ENCODE measurements at places on chromosomes 6 and 20.

- H3K27me3 ChIP-seq = peaks cover 4% of the 10 kb centered on the region
- peak overlapping the region; percentile 93 for H3K27ac ChIP-seq
- peaks cover 49% of the 10 kb centered on the region for H3K36me3 ChIP-seq
- peaks cover 59% of the 10 kb centered on the region for H3K4me1 ChIP-seq
These were observed 25.3 kb downstream of the RBCK1 start for GRCh38 chr20:433300-433975.

DNA sequence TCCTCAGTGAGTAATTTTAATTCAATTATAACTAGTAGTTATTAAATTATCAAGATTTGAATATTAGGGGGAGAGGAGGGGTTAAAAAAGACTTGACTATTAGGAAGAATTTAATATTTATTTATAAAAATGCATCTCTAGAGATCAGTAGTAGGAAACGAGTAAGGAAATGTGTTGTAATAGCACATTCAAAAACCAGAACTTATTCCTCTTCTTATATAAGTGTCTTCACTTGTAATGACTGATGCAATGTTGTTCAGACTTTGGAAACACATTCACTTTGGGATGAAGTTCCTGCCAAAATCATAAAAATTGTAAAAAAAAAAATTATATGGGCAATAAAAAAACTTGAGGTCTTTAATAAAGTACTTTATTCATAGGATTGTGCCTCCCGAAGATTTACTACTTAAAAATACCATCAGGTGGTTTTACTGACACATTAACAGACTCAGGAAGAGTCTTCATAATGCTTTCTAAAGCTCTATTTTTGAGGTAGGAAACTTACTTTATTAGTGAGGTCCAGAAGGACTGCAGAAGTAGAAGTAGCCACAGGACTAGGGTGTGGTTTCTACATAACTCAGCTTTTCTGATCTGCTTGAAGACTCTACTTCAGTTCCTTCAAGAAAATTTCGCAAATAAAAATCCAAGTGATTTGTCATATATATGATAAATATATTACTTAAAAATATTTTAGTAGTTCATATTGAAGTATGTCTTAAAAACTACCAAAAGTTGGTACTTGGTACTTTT lies 59.8 kb downstream of the CCDC170 start:
- no peaks in the 10 kb centered on the region for H3K4me1 ChIP-seq
- no peak overlapping the region for H3K4me3 ChIP-seq
- no peak for DNase-seq
- no peaks in the 10 kb centered on the region for H3K36me3 ChIP-seq

GRCh38 chr20:50625986-50626677 lies 65.2 kb downstream of the RIPOR3 start:
- peak; percentile 41 for DNase-seq
- no peak overlapping the region for H3K27ac ChIP-seq
- no peak overlapping the region for H3K4me3 ChIP-seq
- H3K36me3 ChIP-seq = no peaks in the 10 kb centered on the region
- no peaks in the 10 kb centered on the region for H3K4me1 ChIP-seq

DNA sequence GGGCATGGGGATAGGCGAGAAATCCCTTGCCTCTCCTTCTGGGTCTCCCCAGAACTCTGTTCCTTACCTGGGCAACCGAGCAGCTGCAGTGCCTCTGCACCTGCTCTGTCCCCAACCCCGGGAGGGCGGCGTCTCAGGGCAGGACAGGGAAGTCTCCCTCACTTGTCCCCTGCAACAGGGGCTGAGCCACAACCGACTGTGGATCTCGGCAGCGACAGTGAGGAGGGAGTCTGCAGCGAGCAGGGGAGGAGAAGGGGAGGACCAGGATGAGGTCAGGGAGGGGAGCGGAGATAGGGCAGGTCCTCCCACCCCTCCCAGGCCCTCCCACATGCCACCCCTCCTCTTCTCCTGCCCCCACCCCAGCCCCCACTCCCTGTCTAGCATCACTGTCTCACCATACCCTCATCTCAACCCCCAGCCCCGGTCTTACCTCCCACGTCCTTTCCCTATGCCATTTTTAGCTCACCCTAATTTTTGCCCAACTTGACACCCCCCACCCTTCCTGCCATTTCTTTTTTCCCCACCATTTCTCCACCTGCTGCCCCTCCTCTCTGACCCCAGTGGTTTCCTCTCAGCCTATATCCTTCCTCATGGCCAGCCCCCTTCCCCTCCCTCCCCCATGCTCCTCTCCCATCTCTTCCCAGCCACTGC lies at the start of gene TNXB:
Gene TNXB, minus strand, starts transcription at position 225 of the 651 bp plus-strand sequence. CDS start 11,140 bp downstream, outside the sequence.
- peaks cover 9% of the 10 kb centered on the region for H3K27me3 ChIP-seq
- DNase-seq = no peak
- no peaks in the 10 kb centered on the region for H3K36me3 ChIP-seq
- H3K27ac ChIP-seq = no peak within 1 kb of the TSS
- H3K4me3 ChIP-seq = no peak within 1 kb of the TSS

DNA sequence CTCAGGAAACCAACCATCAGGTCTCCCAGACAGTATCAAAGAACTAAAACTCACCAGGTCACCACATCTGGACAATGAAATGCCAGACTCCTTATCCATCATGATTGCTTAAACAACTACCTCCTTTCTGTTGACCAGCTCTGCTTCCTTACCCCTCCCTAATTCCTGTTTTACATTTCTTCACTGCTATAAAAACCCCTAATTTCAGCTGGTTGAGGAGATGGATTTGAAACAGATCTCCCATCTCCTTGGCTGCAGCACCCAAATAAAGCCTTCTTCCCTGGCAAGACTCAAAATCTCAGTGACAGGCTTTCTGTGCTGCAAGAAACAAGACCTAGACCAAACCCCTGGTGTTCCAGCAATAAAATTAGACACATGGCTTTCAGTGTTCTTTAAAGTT lies 40.3 kb downstream of the MYLK4 start:
- no peak for DNase-seq
- peaks cover 7% of the 10 kb centered on the region for H3K27me3 ChIP-seq
- H3K27ac ChIP-seq = no peak overlapping the region
- peaks cover 5% of the 10 kb centered on the region for H3K36me3 ChIP-seq
- no peak overlapping the region for H3K4me3 ChIP-seq

DNA sequence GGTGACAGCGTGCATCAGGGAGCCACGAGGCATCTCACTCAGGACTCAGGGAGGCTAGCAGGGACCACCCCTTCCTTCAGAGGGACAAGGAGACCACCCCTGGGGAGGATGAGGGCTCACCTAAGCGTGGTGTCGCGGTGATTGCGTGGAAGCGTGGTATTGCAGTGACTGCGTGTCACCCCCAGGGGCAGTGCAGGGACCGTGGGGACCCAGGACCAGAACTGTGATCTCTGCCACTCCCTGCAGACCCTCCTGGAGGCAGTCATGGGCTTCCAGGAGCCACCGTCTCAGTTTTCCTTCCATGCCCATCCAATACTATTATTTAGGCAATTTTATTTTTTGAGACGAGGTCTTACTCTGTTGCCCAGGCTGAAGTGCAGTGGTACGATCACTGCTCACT lies 147.1 kb downstream of the TAF4 start:
- no peak for DNase-seq
- H3K36me3 ChIP-seq = no peaks in the 10 kb centered on the region
- no peaks in the 10 kb centered on the region for H3K27me3 ChIP-seq
- no peak overlapping the region for H3K27ac ChIP-seq
- H3K4me3 ChIP-seq = no peak overlapping the region

DNA sequence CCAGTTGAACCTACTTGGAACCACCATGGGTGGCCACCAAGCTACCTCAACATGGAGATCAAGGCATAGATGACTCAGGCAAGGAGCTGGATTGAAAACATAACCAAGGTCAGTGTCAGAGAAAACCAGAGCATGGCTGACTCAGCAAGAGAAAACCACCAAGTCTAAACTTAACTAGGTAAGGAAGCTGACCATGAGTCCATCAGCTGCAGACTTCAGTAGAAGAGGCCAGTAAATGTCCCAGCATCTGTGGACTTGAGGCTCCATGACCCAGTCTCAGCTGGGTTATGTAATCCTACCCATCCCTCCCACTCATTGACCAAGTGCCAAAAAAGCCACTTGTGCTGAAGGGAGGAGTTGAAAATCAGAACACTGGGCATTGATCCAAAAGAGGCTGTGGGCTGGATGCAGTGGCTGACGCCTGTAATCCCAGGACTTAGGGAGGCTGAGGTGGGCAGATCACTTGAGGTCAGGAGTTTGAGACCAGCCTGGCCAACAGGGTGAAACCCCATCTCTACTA lies 93.7 kb upstream of the CBLN4 start:
- no peak for DNase-seq
- H3K27me3 ChIP-seq = no peaks in the 10 kb centered on the region
- no peaks in the 10 kb centered on the region for H3K36me3 ChIP-seq
- no peak overlapping the region for H3K27ac ChIP-seq
- H3K4me1 ChIP-seq = no peaks in the 10 kb centered on the region
- no peak overlapping the region for H3K4me3 ChIP-seq

GRCh38 chr6:135183002-135183531 lies 2.0 kb downstream of the MYB start:
- peaks cover 28% of the 10 kb centered on the region for H3K36me3 ChIP-seq
- H3K4me3 ChIP-seq = peak overlapping the region; percentile 97
- H3K27me3 ChIP-seq = no peaks in the 10 kb centered on the region

GRCh38 chr6:69286331-69286730 lies 510.5 kb downstream of the LMBRD1 start:
- H3K4me1 ChIP-seq = no peaks in the 10 kb centered on the region
- DNase-seq = no peak
- H3K36me3 ChIP-seq = no peaks in the 10 kb centered on the region
- H3K27ac ChIP-seq = no peak overlapping the region
